NCI-H1694 (cell line): ENCODE measurements at places on chromosomes 11 and 22.

- DNase-seq = no peak
Measured at GRCh38 chr11:75820645-75821044, 5.6 kb downstream of the UVRAG start.

- peak; percentile 12 for DNase-seq
Measured at GRCh38 chr11:99199341-99199740, 178.6 kb downstream of the CNTN5 start.

GRCh38 chr22:35995348-35995747, 33.3 kb downstream of the RBFOX2 start:
- no peak for DNase-seq

- DNase-seq = no peak
Measured at GRCh38 chr11:108498816-108499408, 728 bp upstream of the POGLUT3 start.

- DNase-seq = peak; percentile 7
Measured at GRCh38 chr11:88886796-88887195, 179.0 kb downstream of the GRM5 start.
